ENCODE measurements at places on chromosomes 11 and 22.

DNA sequence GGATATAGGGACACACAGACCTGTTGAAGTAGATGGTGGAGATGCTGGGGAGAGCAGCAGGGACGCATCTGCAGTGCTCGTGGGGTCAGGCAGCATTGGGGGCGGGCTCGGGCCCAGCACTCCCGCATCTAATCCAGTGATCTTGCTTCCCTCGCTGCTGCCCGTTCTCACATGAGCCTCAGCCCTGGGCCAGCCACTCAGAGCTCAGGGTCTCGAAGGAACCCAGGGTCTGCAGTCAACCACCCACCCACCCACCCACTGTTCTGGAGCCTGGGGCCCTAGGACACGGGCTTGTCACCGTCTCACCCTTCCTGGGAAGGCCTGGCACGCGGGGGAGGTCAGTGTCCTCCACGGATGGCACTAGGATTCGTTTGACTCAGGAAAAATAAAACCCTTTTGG is 406.0 kb downstream of the TBC1D22A start:
- DNase-seq: no peak

GRCh38 chr11:92859156-92859690 is 110.2 kb upstream of the MTNR1B start:
- DNase-seq: peak; percentile 15

DNA sequence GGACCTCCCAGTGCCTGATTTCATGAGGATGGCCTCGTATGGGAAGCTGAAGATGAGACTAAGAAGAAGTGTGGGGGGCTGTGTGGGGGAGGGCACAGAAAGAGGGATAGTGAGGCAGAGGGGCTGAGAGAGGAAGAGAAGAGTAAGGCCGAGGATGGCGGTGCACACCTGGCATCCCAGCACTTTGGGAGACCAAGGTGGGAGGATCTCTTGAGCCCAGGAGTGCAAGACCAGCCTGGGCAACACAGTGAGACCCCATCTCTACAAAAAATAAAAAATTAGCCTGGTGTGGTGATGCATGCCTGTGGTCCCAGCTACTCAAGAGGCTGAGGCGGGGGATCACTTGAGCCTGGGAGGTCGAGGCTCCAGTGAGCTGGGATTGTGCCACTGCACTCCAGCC is 13.5 kb upstream of the EHD1 start:
- no peak for DNase-seq

DNA sequence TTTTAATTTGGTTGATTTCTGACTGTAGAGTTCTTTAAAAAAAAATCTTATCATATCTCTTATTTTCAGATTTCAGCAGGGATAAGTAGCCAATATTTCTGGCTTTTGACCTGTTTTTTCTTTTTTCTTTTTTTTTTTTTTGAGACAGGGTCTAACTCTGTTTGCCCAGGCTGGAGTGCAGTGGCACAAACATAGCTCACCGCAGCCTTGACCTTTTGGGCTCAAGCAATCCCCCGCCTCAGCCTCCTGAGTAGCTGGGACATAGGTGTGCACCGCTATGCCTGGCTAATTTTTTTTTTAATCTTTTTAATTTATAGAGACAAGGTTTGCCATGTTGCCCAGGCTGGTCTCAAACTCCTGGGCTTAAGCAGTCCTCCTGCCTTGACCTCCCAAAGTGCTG is 23.9 kb upstream of the ZBTB44 start:
- DNase-seq: no peak

- peak; percentile 45 for DNase-seq
Observed at GRCh38 chr11:117179048-117179999, 781 bp downstream of the SIDT2 start.

DNA sequence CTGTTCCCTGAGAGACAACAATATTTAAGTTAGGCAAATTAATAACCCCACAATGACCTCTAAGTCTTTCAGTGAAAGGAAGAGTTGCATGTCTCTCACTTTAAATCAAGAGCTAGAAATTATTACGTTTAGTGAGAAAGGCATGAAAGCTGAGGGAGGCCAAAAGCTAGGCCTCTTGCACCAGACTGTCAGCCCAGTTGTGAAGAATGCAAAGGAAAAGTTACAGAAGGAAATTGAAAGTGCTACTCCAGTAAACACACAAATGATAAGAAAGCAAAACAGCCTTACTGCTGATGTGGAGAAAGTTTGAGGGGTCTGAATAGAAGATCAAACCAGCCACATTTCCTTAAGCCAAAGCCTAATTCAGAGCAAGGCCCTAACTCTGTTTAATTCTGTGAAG is 45.0 kb downstream of the BBOX1 start:
- DNase-seq: no peak

- DNase-seq: peak; percentile 17
Observed at GRCh38 chr11:2173150-2173693, 1.6 kb upstream of the TH start.

DNA sequence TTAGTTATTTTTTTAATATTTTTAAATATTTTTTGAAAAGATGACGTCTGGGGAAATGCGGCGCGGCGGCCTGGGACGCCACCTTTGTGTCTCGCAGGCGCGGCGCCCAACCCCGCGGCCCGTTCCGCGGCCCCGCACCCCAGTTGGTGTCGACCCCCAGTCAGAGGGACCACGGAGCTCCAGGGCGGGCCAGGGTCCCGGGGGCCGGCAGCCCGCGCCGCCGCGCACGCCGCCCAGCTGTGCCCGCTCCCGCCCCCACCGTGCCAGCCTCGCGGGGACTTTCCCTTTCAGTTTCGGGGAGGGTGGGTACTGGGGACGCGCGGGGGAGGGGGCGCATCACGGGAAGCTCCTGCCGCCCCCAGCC is 1.6 kb downstream of the CCND1 start:
- no peak for DNase-seq

DNA sequence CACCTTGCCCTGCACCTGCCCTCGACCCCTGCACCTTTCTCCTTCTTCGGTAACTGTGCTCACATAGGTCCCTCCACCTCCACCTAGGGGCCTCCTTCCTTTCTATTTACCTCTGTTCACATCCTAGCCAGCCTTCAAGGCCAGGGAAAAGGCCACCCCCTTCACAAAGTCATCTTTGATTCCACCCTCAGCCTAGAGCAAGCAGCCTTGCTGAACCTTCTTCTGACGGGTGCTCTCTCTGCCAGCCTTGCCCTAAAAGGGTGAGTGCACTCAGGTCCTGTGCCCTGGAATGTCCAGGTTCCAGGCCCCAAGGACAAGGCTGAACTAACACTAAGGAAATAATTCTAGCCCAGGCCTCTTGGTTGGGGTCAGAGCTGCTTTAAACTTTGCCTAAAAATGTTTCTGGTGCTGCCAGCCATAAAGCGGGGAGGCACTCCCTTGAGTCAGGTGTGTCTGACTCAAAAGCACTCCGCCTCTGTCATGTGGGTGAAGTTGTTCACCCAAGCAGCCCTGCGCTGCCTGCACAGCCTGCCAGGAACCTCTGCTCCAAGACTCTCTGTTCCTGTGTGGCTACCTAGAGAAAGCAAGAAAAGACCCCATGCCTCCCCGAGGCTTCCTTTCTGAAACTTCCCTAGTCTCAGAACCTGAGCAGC is 9.2 kb upstream of the FAM83F start:
- no peak for DNase-seq

DNA sequence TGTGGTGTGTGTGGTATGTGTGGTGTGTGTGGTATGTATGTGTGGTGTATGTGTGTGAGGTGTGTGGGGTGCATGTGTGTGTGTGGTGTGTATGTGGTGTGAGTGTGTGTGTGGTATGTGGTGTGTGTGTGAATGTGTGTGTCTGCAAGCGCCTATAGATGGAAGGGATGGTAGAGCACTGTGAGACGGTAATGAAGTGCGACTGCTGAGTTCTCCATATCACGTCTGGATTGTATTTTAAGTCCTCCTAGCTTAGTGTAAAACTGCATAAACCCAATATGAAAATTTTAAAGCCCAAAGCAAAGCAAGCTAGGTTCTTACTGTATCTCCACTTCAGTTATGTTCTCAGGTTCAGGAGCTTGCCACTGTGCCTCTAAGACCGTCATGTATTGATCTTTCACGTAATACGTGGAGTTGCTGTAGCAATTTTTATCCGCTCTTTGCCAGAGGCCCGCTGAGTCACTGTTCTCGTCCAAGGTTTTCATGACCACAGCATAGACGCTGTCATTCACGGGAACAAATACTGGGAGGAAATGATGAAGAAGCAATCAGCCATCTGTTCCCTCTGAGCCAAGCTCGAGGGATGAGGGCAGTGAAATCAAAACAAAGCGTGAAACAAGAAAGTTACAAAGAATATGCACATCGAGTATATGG is 5.5 kb downstream of the PLET1 start:
- peak; percentile 68 for DNase-seq

- DNase-seq: no peak
Observed at GRCh38 chr11:107505647-107506225, 48.1 kb upstream of the CWF19L2 start.

DNA sequence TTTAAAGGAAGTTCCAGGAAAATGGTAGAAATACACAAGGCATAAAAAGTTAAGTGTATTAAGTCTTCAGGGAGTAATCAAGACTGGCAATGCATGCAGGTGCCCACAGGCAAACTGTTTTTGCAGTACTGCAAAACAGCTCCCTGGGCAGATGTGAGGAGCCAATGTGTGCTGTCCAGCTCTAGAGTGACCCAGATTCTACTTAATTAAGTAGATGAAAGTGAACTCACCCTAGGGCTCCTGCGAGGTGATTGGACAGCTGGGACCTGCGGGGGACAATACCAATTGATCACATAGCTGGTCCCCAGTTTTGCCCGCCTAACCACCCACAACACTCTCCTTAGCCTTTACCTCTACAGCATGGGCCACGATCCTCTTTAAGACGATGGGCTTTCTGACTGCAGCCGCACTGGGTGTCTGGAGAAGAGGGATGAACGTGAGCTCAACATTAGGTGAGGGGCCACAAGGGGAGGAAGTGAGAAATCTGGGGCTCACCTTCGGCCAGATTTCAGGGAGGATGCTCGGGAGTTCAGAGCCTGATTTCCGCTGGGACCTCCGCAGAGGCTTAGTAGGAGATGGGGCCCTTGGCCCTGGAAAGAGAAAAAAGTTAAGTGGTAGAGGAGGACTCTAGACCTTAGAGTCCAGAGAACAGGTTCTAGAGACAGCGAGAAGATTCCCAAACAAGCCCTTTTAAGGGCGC is 556 bp downstream of the CDCA5 start:
- no peak for DNase-seq

DNA sequence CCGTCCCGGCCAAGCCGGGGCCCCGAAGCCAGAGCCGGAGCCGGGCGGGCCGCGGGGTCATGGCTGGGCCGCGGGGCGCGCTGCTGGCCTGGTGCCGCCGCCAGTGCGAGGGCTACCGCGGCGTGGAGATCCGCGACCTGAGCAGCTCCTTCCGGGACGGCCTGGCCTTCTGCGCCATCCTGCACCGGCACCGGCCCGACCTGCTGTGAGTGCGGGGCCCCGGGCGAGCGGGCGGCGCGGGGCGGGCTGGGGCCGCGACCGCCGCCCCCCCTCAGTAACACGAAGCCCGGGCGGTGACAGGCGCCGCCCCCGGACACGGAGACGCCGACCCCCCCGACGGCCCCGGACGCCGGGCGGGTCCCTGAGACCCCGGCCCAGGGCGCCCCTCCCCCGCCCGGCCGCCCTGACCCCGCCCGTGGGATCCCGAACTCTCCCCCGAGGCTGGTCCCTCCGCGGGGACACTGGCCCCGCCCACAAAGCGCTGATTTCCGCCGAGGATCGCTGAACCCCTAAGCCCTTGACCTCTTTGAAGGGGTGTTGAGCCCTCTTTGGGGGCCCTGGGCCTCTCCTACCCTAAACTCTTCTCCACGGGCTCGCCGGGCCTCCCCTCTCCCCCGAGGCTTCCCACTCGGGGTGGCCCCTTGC is 389 bp downstream of the MICALL1 start:
- peak; percentile 45 for DNase-seq

GRCh38 chr11:121482231-121483129 is 29.7 kb upstream of the SORL1-AS1 start:
- no peak for DNase-seq

DNA sequence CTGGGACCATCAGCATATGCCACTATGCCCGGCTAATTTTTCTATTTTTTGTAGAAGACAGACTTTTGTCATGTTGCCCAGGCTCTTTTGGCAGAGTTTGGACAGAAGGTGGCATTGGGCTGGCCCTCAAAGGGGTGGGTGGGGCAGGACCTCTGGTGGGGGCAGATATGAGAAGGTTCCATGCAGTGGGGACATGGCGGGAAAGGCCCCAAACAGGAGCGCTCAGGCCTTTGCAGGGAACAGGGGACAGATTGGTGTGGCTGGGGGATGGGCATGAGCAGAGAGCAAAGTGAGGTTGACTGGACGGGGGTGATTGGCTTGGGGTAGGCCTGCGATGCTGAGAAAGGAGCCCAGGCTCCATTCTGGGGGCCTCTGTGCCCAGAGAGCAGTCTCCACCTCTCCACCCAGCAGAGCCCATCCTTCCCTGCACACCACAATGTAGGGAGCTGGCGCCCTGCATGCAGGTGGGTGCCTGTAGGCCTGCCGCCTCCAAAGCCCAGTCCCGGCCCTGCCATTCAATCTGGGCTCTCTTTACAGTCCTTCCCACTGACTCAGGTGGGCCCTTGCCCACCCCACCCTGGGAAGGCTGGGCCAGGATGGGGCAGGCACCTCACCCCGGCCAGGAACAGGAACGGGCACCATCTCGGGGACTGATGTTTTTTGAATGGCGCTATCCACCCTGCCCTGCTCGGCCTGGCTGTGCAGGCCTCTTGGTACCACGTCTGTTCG is 98.7 kb downstream of the MORC2 start:
- no peak for DNase-seq

Data from EL (cell line).